NCI-H2171 treated with DMSO at 0.1 percent for 48 hours (cell line): ENCODE measurements at places on chromosomes 7 and 10.

DNA sequence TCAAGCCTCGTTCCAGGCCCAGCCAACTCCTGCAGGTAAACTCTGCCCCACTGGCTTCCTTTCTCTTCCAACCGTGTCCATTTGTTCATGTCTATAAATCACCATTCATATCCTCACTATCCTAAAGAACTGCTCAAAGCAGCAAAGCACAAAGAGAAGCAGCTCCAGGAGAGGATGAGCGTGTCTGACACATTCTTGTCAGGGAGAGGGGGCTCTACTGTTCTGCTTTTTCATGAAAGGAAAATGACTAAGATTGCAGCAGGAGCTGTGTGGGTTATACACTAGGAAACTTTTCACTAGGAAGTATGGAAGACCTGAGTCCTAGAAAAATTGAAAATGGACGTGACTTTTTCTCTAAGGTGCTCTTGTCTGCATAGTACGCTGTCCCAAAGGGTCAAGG is 16.7 kb downstream of the AGFG2 start:
- DNase-seq, result no peak

GRCh38 chr10:13528875-13529713 is at the start of gene BEND7:
Gene BEND7, minus strand, starts transcription at chr10:13529014. Its CDS starts 481 bp downstream, at chr10:13528533.
- DNase-seq, result peak; percentile 10

DNA sequence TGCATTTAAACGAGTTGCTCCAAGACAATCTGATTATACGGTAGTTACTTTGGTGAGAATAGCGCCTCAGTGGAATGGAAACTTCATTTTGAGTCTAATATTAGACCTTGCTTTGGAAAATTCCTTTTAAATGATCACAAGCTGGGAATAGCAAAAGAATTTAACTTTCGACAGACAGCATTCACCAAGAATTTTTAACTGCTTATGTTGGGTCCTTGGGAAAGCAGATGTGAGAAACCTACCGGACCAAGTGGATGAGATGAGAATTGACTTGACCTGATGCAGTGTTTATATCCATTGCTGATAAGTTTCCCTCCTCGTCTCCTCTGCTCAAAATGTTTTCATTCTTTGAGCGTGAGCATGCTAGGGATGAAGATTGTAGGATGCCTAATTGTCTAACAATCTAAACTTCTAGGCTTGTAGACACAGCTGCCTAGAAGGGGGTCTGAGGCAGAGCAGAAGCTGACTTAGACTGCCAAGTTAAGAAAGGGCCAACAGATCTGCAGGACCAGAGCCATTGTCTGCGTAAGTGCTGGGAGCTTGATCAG is 126.9 kb downstream of the CNNM2 start:
- DNase-seq, result no peak

DNA sequence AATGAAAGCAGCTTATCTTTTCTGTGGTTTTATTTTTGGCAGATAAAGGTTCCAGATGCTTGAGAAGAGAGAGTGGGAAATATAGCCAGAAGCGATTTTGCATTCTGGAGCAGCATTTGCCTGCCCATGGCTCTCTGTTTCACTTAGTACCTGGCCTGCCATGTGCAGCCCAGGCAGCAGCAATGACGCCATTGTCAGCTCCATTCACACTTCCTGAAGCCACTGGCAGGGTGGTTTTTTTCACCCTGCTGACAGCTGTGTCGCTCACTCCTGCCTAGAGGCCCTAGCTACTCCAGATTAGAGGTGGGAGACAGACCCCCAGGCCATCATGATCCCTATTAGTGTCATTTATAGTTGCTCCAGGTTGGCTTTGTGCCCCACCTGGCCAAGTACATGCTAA is 30.1 kb upstream of the NEUROD6 start:
- DNase-seq, result no peak

DNA sequence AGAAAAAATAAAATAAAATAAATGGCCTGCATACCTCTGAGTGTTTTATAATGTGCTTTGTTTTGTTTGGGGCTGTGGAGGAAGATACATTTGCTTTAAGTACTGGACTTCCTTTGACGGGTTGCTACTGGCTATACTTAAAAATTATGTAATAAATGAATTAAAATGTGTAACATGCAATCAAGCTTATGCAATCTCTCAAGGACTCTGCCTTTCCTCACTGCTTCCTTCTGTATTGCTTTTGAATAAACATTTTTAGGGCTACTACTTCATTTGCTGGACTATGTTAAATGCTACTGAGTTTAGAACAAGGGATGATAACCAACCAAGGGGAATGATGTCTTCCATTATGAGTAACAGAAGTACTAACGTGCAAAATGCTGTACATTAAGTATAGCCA is 91.6 kb downstream of the ETV1 start:
- no peak for DNase-seq

- no peak for DNase-seq
Observed at GRCh38 chr10:27819781-27820531, 74.3 kb upstream of the MKX start.

DNA sequence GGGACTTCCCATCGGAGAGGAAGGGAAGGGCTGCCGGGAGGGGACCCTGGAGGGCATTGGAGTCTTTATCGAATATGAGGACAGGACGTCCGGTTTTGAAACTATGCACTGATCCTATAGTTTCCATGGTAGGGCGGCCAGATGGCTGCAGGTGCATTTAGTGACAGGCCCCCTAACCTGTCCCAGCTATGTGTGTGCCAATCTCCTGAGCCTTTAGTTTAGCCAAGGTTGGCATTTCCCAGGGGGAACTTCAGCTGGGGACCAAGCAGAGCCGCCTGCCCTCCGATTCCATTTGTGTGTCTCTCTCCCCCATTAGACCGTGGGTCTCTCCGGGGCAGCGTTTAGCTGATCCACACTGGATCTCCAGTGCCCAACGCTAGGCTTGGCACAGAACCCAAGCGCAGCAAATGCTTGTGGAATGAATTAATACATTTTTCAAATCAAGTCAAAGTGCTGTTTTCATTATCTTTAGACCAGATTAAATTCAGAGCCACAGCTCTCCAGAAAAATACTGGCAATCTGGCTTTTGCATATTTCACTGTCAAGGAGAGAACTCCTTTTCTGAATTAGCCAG is 19.9 kb downstream of the TMEM270 start:
- no peak for DNase-seq

DNA sequence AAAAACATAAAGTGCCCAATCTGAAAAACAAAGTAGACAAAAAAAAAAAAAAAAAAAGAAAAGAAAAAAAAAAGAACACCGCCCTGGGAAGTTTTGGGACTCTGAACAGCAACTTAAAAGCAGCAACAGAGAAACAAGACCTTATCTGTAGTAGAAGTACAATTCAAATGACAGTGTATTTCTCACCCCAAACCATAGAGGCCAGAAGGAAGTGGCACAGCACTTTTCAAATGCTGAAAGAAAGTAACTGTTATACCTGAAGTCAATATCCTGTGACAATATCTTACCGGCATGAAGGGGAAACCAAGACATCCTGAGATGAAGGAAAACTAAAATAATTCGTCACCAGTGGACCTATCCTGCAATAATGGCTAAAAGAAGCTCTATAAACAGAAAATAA is 112.1 kb downstream of the DNAJC1 start:
- DNase-seq, result no peak

DNA sequence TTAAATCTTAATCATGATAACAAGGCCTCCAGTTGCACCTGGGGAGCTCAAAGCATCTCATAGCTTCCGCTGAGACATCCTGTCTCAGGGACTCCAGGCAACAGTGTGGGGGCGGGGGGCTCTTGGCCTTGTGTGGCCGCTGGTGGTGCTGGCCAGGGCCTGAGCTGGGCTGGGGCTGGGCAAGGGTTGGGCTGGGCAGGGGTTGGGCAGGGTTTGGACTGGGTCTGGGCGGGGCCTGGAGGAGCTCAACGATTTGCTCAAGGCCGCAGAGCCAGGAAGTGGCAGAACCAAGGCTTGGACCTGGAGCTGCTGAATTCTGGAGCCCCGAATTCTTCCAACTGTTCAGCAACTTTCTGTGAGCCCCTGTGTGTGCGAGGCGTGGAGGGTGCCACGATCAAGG is 37.9 kb upstream of the PSMG3 start:
- no peak for DNase-seq

- no peak for DNase-seq
Observed at GRCh38 chr10:11205030-11205772, 187.5 kb downstream of the CELF2 start.

DNA sequence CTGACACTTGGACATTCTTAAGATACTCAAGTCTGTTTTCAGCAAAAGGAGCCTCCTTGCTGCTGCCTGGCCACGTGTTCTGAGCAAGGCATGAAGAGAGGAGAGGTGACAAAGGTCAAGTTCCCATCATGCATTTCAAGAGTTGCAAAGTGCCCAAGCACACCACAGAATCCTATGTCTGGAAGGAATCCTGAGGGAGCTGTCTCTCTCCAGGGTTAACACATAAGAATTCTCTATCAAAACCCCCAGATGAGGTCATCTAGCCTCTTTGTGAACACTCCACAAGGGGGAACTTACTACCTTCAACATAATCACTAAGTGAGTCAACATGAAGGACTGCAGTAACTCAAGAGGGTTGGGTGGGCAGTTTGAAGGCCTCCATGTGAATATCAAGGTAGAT is 155.5 kb downstream of the RNF216 start:
- no peak for DNase-seq

GRCh38 chr7:28135315-28135714 is 45.3 kb downstream of the JAZF1 start:
- DNase-seq, result no peak

DNA sequence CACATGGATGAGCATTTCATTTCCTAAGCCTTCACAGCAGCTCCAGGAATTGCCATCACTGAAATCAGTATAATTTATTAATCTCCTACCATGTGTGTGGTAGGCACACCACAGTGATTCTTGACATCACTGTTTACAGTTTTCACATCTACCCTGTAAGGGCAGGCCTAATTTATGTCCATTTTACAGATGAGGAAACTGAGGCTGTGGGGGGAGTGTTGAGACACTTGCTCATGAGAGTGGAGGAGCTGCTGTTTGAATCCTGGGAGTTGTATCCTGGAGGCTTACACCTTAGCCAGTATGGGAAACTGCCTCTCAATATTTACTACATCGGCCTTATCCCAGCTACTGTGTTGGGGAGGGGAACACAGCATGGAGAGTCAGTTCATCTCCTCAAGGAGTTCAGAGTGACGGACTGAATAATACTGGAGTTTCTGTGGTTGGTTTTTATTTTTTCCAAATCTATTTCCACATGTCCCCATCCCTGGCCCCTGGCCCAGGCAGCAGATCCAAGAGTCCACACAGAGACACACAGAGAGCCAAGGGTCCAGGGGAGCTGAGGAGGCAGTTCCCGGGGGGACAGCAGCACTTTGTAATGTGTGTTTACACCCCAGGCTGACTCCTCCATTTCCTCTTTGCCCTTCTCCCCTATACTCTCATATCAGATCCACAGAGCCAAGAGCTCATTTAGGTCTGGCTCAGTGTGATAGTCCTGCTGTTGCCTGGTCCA is 13.2 kb downstream of the UBTD1 start:
- DNase-seq, result no peak
